ENCODE measurements at places on chromosomes 1 and 21.

- no peak for DNase-seq
Measured at GRCh38 chr21:26117324-26117971, 53.1 kb downstream of the APP start.

DNA sequence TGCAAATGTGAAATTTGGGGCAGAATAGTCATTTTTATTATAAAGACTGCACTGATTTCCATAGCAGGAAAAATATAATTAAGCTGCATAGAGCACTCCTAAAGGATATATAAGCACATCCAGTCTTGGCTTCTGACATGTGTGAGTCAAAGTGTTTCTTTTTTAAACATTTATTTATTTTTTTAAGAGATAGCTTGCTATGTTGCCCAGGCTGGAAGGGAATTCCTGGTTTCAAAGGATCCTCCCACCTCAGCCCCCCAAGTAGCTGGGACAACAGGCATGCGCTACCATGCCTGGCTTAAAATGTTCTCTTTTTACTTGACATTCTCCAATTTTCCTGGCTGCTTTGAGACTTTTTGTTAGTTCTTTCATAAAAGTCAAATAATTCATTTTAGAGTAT is 126.1 kb downstream of the HMCN1 start:
- no peak for DNase-seq

- no peak for DNase-seq
Measured at GRCh38 chr1:244451539-244451950, at the start of gene ADSS2. Gene ADSS2, minus strand, starts transcription at chr1:244451909. Its CDS starts 92 bp downstream, at chr1:244451817.

DNA sequence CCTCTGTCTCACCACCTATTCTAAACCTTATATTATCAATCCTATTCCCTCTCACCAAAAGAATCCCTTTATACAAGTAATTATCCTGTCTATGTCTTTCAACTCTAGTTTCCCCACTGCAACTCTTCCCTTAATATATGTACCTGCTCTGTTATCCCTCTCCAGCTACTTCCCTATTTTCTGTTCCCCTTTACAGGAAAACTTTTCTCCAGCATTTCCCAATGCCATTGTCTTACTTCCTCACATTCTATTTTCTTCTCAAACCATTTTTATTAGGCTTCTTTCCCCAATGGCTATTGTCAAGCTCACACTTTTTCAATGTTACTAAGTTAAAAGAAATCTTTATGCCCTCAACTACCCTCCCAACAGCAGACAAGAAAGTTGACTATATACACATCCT is 11.6 kb downstream of the DPYD start:
- no peak for DNase-seq

- DNase-seq = no peak
Measured at GRCh38 chr1:176469450-176470010, 6.6 kb downstream of the PAPPA2 start.

Data from stimulated activated CD8-positive, alpha-beta memory T cell treated with anti-CD3 and anti-CD28 coated beads, Interleukin-15, amount 100 ng/mL, for 1 hour (primary cell).